ENCODE measurements at places on chromosomes 3 and 15.

DNA sequence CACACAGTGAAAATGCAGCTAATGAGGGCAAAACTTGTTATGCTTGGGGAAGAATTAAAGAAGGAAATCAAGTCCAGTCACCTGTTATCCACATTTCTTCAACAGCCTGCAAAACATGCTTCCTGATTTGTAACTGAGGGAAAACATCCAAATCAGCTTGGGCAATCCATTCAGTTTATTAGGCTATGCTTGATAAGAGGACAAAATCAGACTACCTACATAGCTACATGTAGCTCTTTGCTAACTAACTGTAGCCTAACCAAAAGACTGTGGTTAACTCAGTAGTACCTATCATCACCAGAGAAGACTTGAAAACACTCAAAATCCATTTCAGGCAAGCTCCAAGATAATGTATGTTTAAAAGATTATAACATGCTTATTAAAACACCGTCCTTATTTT is 436.4 kb downstream of the SHQ1 start:
- no peak for DNase-seq

GRCh38 chr15:70262591-70263274 is 165.0 kb upstream of the TLE3 start:
- DNase-seq = no peak

GRCh38 chr15:99390667-99391066 is 139.4 kb downstream of the LRRC28 start:
- no peak for DNase-seq

- no peak for DNase-seq
Measured at GRCh38 chr3:57803647-57804081, 47.6 kb downstream of the SLMAP start.

GRCh38 chr3:60393946-60394345 is 857.3 kb downstream of the FHIT start:
- DNase-seq = no peak

DNA sequence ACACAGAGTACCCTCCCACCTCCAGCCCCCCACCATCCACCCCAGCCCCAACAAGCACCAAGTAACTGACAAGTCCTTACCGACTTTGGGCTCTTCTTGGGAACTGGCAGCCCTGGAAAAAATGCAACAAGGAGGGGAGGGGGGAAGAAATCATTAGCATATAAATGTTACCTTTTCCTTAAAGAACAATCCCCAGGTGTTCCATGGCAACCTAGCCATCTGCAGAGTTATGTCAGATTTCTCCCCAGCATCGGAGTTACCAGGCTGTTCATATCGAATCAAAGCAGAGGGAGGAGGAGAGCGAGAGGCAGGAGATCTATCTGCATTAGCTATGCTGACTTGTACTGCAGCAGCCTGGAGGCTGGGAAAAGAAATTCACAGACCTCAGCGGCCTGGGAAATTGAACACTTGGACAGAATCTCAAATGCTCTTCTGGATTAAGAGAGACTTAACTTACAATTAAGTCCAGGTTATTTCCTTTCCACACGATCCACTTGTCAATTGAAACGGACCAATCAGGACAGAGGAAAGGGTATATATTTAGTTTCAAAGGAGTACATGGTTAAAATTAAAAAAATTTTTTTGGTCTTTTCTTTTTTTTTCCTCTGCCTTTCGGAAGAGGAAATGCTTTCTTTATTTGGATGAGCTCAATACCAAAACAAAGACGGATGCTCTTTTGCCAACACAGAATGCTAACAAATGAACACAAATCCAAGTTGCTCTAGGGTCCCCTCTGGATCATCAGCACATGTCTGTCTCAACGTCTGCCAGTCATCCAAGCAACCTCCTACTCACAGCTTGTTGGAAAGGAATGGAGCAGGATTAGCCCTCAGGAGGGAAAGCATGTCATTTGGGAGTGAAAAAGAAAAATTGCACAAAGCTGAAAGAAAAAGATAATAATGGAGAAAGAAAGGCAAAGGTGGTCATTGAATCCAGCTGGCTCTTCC is 637.1 kb downstream of the MAGI1 start:
- no peak for DNase-seq

DNA sequence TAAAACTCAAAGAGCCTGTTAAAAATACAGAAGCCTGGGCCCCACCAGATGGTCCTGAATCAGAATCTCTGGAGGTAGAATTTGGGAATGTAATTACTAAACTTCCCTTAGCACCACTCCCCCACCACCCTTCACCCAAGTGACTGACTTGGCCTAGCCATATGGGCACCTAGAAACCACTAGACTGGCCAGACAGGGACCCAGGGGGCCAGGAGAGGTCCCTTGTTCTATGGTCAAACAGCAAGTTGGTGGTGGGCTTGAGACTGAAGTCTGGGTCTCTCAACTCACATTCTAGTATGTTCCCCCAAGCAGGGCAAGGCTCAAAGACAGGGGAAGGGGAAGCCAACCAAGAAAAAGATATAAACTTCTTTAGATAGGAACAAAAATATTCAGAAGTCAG is 301.5 kb upstream of the TLE3 start:
- DNase-seq = no peak

GRCh38 chr3:133573629-133574194 is at the start of gene CDV3:
TSS of gene CDV3 (plus strand) at chr3:133573686. CDS start at chr3:133574045, 359 bp downstream.
- no peak for DNase-seq

GRCh38 chr15:98980899-98981228 is 26.7 kb downstream of the PGPEP1L start:
- DNase-seq = no peak

GRCh38 chr3:38038447-38038911 is 529 bp upstream of the DLEC1 start:
- DNase-seq = no peak

DNA sequence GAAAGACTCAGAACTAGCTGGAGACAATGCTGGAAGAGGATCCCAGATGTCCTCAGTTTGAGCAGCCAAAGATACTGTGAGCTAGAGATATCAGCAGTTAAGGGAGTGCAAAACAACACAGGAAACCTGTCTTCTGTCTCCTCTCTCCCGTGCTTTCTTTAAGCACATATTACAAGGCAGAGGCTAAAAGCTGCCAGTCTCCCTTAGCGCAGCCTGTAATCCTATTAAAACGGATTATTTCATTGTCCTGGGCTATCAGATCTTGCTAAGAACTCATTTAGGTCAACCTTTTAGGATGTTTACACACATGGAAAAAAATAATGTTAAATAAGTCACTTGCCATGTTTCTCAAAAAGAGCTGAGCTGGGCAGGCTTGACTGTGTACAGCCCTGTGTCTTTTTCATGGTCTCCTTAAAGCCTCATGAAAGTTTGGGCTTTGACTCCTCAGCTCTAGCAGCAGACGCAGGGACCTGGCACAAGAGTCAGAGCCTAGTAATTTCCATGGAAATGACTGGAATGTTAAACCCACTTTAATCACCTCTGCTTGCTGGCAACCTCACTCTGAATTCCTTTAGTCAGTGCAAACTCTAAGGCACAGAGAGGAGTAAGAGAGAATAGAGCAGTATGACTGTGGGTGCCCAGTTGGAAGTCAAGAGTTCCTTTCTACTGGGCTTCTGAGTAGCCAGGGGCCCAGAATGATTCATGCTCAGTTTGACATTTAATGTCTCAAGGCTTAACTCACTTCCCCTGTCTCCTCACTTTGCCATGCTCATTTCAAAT is 491.9 kb downstream of the NTRK3 start:
- no peak for DNase-seq

DNA sequence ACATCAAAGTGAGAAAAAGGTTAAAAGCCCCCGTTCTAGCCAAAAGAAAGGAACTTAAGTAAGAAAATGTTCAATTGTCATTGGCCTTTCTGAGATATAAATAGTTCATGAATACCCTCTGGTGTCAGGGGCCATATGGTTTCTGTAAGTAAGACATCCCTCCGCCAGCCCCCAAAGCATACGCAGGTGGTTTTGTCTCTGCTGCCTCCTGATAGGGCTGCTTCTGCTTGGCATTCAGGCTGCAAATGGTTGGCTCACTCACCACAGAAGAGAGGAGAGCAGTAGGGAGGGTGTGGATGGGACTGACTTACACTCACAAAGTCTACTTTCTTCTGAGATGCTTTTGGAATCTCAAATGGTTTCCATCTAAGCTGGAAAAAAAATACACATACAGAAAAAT is 29.8 kb downstream of the HGD start:
- DNase-seq = no peak

GRCh38 chr3:111581403-111582119 is 13.6 kb downstream of the ZBED2 start:
- DNase-seq = no peak
